SHP77 treated with DMSO at 0.1 percent for 48 hours (cell line): ENCODE measurements at places on chromosomes 4 and X.

- no peak for DNase-seq
Observed at GRCh38 chrX:49844611-49845010, 15.5 kb downstream of the PAGE4 start.

DNA sequence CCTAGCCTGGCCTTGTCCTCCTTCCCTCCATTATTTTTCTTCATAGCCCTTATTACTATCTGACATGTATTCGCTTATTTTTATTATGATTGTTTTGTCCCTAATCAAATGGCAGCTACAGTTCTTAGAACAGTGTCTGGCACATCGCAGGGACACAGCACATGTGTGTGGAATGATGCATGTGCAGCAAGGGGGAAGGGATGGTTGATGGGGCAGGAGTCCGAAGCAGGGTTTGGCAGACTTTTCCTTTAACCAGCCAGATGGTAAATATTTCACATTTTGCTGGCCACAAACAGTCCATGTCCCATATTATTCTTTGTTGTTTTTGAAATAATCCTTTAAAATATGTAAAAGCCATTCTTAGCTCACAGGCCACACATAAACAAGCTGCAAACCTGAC, 128.3 kb upstream of the STIM2 start:
- no peak for DNase-seq

DNA sequence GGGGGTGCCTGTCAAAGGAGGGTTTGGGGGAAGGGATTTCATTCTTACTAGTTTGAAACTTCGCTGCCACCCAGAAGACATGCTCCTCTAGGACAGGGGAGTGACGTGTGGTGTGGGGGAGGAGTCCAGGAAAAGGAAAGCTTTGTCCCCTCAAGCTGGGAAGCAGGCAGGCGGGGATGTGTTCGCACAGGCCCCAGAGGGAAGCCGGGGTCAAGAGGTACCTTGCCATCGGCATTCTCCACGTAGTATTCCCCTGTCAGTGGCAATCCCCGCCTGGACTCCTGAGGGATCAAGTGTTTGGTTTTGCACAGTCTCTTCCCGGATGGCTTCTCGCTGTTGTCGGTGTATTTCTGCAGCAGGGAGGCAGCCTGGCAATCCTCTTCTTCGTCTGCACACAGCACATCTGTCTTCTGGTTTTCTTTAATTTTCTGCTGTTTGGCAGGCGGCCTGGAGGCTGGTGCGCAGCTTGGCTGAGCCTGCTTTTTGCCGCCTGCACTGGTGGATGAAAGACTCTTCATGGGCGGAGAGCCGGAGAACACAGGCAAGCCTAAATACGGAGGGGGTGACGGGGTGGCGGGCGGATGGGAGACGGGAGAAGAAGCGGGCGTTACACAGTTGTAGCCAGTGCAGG, 35.1 kb downstream of the BCOR start:
- no peak for DNase-seq

GRCh38 chr4:73914071-73914470, 44.9 kb downstream of the CXCL1 start:
- DNase-seq = no peak

- DNase-seq = no peak
Observed at GRCh38 chr4:6322761-6323566, 53.3 kb downstream of the WFS1 start.

- DNase-seq = no peak
Observed at GRCh38 chr4:3243136-3243780, 5.7 kb upstream of the MSANTD1 start.

DNA sequence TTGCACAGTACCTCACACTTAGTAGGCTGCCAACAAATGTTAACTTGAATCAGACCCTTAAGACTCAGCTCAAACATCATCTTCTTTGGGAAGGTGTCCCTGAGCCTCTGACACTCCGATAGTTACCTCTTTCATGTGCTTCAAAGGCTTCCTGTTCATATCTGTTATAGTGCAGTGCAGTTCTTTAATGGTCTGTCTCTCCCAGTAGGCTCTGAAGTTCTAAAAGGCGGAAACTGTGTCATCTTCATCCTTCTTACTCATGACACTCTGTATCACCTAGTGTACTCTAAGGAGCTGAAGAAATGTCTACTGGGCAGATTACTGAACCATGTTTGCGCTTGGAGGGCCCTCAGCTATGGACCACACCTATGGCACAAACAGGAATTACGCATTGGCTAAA, 2.1 kb upstream of the DIAPH2 start:
- DNase-seq = no peak

DNA sequence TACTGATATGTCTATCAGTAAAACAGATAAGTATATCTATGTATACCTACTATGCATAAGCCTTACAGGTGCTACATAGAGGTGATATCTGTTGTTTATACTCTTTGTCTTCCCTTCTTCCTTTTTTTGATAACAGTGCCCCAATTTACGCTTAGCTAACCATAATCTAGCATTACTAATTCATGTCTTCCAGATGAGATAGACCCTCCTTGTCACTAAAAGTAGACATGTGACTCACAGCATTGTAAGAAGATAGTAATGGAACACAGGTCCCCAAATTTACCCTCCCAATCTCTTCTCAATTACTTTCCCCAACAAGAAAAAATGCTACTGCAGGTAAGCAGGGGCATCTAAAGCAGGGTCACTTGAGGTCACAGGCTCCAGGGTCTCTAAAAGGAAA, 7.9 kb upstream of the NFKB1 start:
- DNase-seq = no peak

DNA sequence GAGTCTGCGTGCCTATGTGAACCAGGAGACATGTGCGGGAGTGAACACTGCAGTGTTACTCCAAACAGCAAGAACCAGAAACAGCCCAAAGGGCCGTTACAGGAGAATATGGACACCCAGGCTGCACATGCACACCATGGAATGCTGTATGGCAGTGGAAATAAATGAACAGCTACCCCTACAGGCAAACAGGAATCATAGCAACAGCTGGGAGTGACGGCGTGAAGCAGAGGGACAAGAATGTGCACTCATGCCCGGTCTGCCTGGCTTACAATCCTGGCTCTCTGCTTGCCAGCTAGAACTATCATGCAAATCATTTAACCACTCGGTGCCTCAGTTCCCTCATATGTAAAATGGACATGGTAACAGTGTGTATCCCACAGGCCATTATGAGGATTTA, 16.6 kb downstream of the GPKOW start:
- DNase-seq = peak; percentile 1

GRCh38 chrX:38817004-38817703, 15.9 kb downstream of the MID1IP1 start:
- no peak for DNase-seq
